ENCODE measurements at places on chromosomes 7 and 10. TPM values are rescaled to one million over a fixed set of nuclear protein-coding genes. Genes with fewer than 3 reads are reported as not detected.
A peak's percentile ranks its signal among the peaks of the same experiment; 100 is the strongest.

The PARD3 gene
- total RNA-seq: 38.5 TPM

The CCL24 gene
- total RNA-seq: 4.8 TPM

- H3K27ac ChIP-seq: no peak overlapping the region
- H3K4me3 ChIP-seq: no peak overlapping the region
- no peaks in the 10 kb centered on the region for H3K36me3 ChIP-seq
- H3K4me1 ChIP-seq: no peaks in the 10 kb centered on the region
- DNase-seq: no peak
- H3K27me3 ChIP-seq: no peaks in the 10 kb centered on the region
Measured at GRCh38 chr7:132804849-132805485, 228.7 kb upstream of the PLXNA4 start.

GRCh38 chr7:142968229-142968628 is 6.1 kb upstream of the KEL start:
- no peak overlapping the region for H3K4me3 ChIP-seq
- H3K27ac ChIP-seq: no peak overlapping the region
- H3K4me1 ChIP-seq: no peaks in the 10 kb centered on the region
- no peak for DNase-seq
- H3K27me3 ChIP-seq: peaks cover 19% of the 10 kb centered on the region

DNA sequence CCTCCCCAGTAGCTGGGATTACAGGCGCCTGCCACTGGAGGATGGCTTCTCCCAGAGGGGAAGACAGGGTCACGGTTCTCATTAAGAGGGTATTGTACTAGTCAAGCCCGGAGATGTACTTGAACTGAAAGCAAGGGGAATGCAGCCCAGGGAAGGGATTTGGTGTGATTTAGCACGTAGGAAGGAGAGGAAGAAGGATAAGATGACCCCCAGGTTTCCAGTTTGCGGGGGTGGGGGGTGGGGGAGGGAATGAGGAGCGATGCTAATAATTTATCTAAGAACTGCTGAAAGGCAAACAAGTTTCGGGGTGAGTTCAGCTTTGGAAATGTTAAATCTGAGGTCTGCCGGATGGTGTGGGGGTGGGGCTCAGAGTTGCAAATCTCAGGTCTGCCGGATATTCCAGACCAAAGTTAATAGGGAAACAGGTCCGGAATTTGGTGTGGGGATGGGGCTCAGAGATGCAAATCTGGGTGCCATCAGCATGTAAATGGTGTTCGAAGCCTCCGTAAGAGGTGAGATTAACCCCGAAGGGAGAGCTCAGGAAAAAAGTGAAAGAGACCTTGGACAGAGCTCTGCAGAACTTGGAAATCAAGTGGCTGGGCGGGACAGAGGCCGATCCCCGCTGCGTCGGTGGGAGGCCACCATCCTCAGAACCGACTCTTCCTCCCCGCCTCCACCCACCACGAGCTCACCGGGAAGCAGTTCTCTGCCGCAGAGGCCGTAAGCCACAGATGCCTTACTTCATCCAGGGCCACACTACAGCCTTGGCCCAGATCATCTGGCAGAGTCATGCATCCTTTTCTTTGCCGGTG is 1.6 kb upstream of the SEPHS1 start:
- H3K27me3 ChIP-seq: no peaks in the 10 kb centered on the region
- H3K4me3 ChIP-seq: peak overlapping the region; percentile 74
- no peak overlapping the region for H3K27ac ChIP-seq
- peak; percentile 77 for DNase-seq

- DNase-seq: no peak
- H3K27me3 ChIP-seq: no peaks in the 10 kb centered on the region
- no peaks in the 10 kb centered on the region for H3K36me3 ChIP-seq
- H3K4me3 ChIP-seq: no peak overlapping the region
Measured at GRCh38 chr10:53646525-53646924, 873.9 kb upstream of the MBL2 start.

GRCh38 chr10:32023264-32023663 is 33.0 kb downstream of the KIF5B start:
- H3K27me3 ChIP-seq: no peaks in the 10 kb centered on the region
- no peak overlapping the region for H3K4me3 ChIP-seq
- no peaks in the 10 kb centered on the region for H3K4me1 ChIP-seq
- H3K27ac ChIP-seq: no peak overlapping the region
- DNase-seq: no peak

GRCh38 chr7:132430861-132431822 is 145.1 kb downstream of the PLXNA4 start:
- no peaks in the 10 kb centered on the region for H3K27me3 ChIP-seq
- no peak for DNase-seq
- no peaks in the 10 kb centered on the region for H3K36me3 ChIP-seq
- H3K4me3 ChIP-seq: no peak overlapping the region

DNA sequence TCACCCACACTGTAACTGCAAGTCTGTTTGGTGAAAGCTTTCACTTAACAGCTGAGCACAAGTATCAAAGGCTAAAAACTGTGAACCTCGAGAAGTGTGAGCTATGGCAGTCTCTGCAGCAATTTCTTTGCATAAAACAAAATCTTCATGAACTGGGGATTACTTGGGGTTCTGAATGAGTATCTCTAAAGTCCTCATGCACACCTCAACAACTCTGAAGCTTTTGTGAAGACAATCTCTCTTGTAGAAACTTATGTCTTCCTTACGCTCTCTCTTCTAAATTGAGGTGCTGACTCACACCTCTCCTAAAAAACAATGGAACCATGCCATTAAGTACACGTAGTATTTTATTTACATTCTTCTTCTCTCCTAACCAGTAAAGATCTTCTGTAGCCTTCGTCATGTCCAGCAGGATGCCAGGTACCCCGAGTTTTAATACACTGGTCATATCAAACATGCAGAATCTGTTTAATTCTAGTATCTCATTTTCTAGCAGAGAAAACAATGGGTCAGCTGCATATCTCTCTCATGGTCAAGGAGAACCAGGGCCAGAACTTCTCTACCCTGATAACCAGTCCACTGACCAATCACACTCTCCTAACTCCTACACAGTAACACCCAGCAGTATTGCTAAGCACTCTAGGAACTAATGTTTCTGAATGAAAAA is 76.9 kb downstream of the UBE2H start:
- DNase-seq: no peak
- no peaks in the 10 kb centered on the region for H3K27me3 ChIP-seq
- peaks cover 28% of the 10 kb centered on the region for H3K4me1 ChIP-seq
- H3K36me3 ChIP-seq: peaks cover 7% of the 10 kb centered on the region
- H3K27ac ChIP-seq: no peak overlapping the region

Measured in upper lobe of right lung (tissue), 1 donor.